ENCODE measurements at places on chromosomes 6 and 20.

DNA sequence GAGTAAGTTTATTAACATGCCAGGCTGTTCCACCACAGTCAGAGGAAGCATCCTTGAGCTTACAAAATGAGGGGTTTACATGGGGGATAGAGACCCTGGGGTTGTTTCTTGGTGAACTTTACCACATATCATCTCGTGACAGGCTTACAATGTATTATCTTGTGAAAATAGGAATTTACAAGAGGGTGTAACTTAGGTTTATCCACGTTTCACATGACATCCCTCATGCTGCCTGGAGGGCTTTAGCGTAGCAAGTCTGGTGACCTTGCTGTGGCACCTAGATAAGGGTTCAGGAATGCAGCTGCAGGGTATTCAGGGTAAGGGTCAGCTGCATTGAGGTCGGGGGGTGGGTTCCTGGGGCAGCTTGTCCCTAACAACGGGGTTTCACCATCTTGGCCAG is 154.6 kb upstream of the ARG1 start:
- no peak for DNase-seq

- no peak for DNase-seq
Observed at GRCh38 chr6:124999105-124999764, 37.0 kb downstream of the RNF217 start.

GRCh38 chr6:135185483-135185882 is 4.4 kb downstream of the MYB start:
- no peak for DNase-seq

GRCh38 chr20:39248171-39248861 is 286.2 kb downstream of the DHX35 start:
- DNase-seq: no peak

DNA sequence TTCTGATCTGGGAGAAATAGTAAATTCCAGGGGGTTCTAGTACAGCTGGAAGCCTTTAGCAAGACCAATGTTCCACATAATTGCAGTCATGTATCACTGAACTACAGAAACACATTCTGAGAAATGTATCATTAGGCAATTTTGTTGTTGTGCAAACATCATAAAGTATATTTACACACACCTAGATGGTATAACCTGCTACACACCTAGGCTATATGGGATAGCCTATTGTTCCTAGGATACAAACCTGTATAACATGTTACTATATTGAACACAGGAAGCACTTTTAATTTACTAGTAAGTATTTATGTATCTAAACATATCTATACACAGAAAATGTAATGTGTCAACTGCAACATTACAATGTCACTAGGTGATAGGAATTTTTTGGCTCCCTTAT is 525.9 kb upstream of the NRSN1 start:
- no peak for DNase-seq

DNA sequence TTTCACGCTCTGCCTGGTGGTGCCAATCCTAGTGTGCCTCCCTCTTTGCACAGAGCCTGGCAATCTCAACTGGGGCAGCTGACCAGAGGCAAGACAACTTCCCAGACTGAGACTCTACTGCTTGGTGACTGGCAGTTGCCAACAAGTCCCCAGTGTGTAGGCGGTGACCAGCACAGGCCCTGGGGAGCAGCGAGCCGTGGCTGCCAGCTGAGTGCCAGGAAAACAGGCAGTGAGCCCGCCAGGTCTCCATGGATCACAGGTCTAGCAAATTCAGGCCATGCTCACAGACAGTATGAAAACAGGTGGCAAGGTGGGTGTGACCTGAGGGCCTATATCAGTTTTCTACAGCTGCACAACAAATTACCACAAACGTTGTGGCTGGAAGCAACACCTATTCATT is 289.9 kb downstream of the KIF16B start:
- no peak for DNase-seq

- no peak for DNase-seq
Observed at GRCh38 chr20:58542411-58543095, 27.4 kb upstream of the APCDD1L start.

GRCh38 chr6:13187692-13188091 is 140.6 kb downstream of the TBC1D7 start:
- no peak for DNase-seq

GRCh38 chr6:37299990-37300389 is 42.0 kb upstream of the TMEM217 start:
- DNase-seq: no peak

- no peak for DNase-seq
Observed at GRCh38 chr6:16999491-17000436, 102.1 kb upstream of the STMND1 start.

GRCh38 chr6:84764332-84765049 is at the start of gene TBX18:
TBX18 (minus strand) TSS chr6:84764598; CDS start chr6:84764181, 417 bp downstream.
- DNase-seq: peak; percentile 65

DNA sequence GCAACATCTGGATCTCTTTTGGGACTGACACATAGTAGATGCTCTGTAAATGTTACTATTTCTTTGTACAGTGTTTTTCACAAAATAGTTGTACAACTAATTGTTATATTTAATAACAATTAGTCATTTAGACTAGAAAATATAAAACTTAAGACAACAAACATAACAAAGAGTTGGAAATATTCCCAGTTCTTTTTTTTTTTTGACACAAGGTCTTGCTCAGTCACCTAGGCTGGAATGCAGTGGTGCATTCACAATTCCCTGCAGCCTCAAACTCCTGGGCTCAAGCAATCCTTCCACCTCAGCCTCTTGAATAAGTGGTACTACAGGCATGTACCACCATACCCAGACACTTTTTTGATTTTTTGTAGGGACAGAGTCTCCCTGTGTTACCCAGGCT is 105.8 kb downstream of the UTRN start:
- no peak for DNase-seq

DNA sequence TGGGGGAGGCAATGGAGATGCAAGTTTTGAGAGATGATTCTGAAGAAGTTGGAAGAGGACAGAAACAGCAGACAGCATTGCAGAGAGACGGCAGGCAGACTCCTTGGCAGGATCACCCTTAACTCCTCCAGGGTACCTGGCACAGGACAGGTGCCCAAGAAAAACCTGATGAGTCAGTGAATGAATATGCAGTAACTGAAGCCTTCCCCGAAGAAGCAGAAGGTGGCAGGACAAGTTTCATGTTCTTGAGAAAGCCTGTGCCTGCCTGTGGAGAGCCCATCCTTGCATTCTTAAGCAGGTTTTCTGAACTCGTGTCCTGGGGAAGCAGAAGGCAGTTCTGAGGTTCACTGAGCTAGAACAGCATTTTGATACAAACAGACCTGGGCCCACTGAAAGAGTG is 79.6 kb upstream of the SASH1 start:
- no peak for DNase-seq

DNA sequence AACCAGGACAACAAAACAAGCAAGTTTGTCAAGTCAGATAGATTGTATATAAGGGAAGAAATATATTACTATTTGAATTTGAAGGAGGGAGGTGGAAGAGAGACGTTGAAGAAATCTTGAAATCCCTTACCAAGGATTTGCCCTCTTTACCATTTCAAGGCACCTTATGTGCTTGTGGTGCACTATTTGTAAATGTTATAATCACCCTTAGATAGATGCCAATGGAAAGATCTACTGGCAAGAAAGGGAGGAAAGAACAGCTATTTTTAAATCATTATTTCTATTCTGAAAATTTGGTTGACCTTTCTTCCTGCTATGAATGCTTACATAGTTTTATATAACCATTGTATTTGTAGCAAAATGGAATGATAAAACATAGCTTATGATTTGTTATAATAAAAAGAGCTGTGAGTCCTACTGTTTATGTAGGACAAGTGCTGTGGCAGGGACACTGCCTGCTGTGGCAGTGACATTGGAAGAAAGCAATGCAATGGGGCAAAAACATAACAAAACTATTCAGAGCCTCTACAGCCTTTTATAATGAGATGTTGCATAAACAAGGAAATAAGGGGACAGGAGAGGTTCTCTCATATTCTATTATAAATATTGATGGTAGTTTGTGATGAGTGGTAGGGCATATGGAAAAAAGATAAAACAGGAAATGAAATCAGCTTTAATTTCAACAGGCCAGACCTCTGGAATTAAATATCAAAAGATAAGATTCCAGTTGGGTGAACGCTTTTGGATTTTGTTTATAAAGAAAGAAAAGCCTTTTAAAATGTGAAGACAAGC is 1145.2 kb upstream of the GJE1 start:
- DNase-seq: no peak

DNA sequence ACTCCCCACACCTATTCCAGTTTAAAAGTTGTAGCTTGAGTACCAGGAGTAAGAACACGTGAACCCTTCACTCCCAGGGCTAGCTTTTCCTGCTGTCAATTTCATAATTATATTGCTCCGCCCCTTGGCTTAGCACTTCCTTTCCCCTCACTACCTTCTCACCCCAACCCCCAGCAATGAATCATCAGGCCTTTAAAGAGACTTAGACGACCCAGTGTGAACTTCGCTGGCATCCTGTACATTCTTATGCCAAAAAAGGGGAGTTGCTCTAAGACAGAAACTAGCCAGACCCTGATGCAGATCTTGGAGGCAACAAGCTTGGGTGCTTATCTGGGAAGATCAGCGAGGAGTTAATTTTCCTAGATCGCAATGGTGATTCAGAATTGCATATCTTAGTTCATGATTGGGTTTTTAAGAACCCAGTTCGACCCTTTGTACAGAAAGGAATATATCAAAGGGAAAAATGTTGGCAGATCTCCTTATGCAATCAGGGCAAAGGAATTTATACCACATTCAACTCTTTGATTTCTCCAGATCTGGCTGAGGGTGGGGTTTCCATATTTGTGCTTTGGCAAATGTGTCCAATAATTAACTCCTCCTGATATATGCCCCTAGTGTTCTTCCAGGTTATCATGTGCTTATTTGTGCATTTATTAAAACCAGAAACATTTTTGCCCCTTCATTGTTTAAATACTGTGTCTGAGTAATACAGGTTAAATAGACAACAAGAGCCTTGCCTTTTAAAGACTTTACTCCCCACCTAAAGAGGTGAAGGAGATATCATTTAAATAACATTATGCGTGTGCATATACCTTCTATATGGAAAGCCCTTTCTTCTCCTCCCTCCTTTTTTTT is 8.1 kb upstream of the ATXN1 start:
- DNase-seq: no peak

DNA sequence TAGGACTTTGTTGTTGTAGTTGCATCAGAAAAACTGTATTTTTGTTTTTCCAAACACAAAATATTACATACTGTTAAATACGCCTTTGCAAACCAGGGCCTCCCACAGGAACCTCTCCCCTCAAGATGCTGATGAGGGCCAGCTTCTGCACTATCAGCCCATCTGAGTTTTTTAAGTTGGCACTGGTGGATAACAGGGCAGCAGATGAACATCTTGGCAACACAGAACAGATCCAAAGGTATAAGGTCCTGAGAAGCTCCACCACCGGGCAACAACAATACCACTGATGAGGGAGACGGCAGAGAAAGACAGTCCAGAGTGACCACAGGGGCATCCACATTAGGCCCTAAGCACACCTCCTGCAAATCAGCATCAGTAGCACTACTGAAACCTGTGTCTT is 177.7 kb downstream of the DLL1 start:
- DNase-seq: no peak

- DNase-seq: no peak
Observed at GRCh38 chr6:131948692-131949619, 2.2 kb downstream of the CCN2 start.

- no peak for DNase-seq
Observed at GRCh38 chr20:25013478-25014380, 21.2 kb upstream of the APMAP start.

GRCh38 chr20:37526839-37527637 is 638 bp downstream of the BLCAP start:
- DNase-seq: no peak

- DNase-seq: no peak
Observed at GRCh38 chr6:137877113-137877512, 10.1 kb downstream of the TNFAIP3 start.

DNA sequence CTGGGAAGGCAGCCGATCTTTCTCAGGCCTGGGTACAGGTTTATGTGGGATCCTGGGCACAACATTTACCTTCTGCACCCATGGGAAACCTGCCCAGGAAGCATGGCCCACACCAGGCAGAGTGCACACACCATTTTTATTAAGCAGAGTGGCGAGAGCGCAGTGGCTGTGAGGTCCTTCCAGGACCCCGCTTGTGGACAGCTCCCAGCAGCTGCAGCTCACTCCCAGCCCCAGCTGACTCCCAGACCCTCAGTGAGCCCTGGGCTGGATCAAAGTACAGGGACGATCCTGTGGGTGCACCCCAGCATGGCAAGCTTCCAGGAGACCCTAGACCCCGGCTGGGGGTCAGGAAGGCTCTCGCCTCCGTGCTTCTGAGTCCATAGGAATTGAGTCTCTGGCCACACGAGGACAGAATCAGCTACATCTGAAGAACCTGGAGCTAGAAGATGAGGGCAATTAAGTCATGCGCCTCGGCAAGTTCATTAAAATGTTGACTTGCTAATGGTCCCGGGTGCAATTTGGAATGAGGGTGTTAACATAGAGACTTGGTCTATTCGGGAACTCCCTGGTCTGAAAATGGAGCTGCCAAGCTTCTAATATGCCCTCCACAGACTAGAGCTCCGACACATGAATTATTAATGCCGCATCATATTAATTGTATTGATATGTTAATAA is 65.4 kb upstream of the SLCO4A1 start:
- DNase-seq: no peak

DNA sequence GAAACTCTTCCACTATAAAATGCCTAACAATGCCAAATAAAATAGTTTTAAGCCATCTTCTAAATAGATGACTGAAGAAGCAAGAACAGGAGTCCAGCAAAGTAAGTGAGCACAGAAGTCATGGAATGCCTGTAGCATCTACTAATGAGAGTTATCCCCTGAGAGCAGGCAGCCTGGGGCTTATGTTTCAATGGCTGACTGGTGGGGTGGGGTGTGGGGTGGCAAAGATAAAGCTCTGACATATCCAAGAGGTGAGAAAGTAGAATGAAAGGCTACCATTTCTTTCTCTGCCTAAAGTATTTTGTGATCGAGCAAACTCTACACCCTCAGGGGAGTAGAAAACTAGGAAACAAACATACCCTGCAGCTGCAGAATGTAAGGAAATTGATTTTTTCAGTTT is 348.8 kb downstream of the TFAP2B start:
- no peak for DNase-seq

DNA sequence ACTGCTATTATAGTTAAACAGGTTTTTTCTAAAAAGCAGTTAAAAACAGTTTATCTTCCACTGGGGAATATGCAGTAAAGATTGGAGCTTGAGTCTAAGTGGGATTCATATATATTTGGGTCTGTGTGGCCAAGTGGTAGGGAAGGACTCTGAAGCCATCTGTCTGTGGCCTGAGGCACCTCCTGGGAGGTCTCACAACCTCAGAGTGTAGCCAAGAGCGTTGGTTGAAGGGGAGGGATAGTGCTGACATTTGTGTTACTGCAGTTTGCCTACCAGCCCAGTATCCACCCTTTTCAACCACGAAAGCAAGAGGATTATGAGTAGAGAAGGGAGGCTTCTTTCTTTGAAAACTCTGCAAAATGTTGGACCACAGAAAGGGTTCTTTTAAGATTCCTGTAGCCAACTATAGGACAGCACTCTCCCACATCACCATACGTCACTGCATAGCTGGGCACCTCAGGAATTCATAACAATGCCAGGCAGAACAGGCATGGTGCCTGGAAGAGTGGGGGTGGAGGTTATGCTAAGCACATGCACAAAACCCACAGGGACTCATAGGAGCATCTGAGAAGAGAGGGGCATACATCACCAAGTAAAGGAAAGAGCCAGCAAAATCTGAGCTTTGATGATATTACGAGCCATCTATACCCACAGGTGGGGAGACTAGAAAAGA is 90.5 kb upstream of the HEY2 start:
- no peak for DNase-seq

Measured in D721Med (cell line).